ENCODE measurements at places on chromosomes 11 and 22.

DNA sequence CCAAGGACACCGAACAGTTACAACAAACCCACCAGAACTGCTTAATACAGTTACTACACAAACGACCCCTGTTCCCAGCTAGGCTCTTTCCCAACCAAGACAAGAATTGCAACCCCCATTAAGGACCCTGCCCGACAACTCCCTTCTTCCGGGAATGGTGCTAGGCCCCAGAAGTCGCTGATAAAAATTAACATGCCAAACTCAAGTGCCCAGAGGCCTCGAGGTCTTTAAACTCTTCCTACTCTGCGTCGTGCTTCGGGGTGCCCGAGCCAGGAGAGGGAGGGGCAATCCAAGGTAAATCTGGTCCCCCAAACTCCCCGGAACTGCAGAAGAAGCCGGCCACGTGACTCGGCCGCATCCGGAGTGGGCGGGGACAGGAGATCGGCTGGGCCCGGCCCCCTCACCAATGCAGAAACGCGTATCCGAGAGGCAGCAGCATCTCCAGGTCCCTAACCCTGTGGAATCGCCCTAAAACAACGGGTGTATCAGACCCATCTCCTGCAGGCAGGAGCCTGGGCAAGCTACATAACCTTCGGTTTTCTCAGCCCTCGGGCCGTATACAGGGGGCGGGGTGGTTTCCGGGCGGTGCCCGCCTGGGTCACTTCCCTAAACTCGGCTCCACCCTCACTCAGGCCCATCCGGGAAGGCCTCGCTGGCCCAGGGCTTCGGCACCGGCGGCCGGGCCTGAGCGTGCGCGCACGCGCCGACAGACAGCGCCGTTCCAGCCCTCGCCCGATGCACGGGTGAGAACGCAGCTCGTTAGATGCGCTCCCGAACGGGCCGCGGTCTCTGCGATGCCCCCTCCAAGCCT, 1.1 kb downstream of the CFL1 start:
- peak; percentile 68 for DNase-seq

- no peak for DNase-seq
These were observed 19.5 kb downstream of the PVALB start for GRCh38 chr22:36797374-36797773.

GRCh38 chr22:40654522-40655167, 18.1 kb upstream of the MRTFA start:
- no peak for DNase-seq

DNA sequence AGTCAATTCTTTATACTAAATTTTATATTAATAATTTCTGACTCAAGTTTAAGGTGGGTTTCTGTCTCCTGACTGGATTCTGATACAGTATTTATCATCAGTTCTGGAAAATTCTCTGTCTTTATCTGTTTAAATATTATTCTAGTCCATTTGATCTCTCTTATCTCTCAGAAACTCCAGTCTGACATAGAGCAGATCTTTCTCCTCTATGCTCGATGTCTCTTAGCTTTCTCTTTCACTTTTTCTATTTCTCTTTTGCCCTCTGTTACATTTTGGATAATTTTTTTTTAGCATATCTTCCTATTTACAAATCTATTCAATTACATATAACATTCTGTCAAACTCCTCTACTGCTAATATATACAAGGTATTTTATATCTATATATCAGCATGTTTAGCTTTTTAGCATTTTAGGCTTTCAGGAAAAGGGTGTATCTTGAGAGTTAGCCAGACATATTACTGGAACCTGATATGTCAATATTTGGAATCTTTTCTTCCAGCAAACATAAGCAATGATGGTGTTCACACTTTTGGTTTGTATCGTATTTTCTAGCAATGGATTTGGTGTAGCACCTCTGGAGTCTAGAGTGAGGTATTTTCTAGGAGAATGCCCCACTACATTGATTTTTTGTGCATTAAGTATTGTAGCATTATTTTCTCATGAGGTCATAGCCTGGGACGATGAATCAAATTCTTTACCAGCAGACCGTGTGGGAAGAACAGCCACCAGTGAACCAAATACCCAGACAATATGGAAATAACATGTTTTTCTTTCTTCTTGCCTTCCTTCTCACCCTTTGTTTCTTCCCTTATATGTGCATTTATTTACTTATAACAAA, 4.1 kb upstream of the NNMT start:
- DNase-seq = no peak

GRCh38 chr11:26231252-26231661, 100.7 kb upstream of the ANO3 start:
- DNase-seq = no peak

GRCh38 chr22:27616033-27616432, 185.5 kb downstream of the MN1 start:
- no peak for DNase-seq

DNA sequence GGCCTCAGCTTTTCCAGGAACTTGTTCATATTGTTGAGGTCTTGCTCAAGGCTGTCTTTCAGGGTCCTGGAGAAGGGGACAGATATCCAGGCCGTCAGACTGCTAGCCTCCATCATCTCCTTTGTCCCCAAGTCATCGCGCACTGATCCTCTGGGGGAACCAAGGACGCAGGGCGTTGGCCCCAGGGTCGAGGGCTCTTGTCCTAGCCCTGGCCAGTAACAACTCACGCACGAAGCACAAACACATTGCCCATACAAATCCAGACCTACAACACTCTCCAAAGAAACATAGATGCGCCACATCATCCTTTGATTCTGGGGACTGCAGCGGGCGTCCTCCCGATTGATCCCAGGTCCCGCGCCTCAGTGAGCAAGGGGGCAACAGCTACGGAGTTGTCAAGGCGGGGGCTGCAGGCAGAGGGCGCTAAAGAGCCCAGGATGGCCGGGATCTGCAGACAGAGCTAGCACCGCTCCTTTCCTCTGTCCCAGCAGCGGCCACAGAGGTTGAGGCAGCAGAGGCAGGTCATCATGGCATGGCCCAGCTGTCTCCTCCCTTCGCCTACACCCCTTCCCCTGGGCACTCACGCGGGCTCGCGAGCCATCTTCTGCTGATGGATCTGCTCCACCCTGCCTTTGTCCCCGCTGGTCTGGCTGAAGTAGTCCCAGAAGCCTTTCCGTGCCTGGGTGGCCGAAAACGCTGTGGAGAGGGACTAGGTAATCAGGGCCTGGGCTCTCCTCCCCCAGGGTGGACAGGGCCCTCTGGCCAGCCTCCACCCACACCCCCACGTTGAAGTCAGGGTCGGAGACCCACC, 472 bp downstream of the APOA5 start:
- DNase-seq = peak; percentile 63

Measured in stimulated activated CD8-positive, alpha-beta memory T cell treated with anti-CD3 and anti-CD28 coated beads, Interleukin-4, amount 100 ng/mL, for 1 hour (primary cell).